NCI-H1417 treated with DMSO at 0.1 percent for 48 hours (cell line): ENCODE measurements at places on chromosomes 7 and 10.

DNA sequence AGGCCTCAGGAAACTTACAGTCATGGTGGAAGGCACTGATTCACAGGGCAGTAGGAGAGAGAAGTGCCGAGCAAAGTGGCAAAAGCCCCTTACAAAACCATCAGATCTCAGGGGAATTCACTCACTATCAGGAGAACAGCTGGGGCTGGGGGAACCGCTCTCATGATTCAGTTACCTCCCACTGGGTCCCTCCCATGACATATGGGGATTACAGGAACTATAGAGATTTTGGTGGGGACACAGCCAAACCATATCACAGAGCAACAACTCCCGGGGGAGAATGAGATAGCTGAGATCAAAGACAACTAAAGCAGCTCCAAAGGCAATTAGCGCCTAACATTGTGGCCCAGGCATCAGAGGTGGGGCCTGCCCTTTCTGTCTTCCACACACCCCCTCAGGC lies 85.4 kb upstream of the VOPP1 start:
- no peak for DNase-seq

GRCh38 chr10:115355162-115355760 lies 262.1 kb downstream of the ATRNL1 start:
- peak; percentile 19 for DNase-seq

DNA sequence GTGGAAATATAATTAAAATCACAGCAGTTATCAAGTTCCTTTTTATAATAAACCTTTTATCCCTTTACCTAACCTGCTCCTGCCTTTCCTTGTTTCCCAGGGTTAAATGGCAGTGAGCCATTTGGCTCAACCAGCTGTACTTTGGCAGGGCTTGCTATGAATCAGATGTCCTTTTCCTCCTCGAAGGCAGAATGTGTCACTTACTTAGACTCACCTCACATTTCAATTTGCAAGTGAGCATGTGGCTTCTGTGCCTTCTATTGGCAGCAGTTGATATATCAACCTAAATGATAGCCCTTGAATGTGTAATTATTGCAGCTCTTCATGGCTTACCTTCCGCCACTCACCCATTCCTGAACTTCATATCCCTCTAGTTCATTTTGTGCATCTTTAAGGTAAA lies 301.7 kb downstream of the CSTF2T start:
- DNase-seq: no peak

GRCh38 chr7:84176716-84177115 lies 17.9 kb downstream of the SEMA3A start:
- DNase-seq: no peak

GRCh38 chr10:4719036-4719435 lies 107.0 kb upstream of the AKR1E2 start:
- DNase-seq: no peak

DNA sequence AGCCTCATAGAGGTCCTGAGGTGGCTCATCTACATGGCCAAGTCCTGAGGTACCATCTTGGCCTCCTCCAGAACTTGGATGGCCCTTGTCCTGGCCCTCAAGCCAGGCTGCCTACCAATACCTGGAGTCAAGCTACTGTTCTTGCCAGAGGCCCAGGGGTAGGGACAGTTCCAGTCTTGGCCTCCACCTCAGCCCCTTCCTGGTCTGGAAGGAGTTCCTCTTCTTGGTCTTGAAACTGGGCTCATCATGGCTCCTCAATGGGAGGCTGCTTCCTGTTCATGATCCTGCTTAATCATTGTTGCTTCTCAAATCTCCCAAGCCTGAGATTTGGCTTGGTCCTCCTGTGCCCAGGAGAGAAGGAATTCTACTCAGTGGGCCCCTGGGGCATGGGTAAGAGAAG lies 3.9 kb downstream of the HPS6 start:
- DNase-seq: no peak
